ENCODE measurements at places on chromosomes 11 and 22. TPM values are rescaled to one million over a fixed set of nuclear protein-coding genes. Genes with fewer than 3 reads are reported as not detected.

GRCh38 chr22:22776121-22776520 lies 111.5 kb upstream of the IGLL5 start:
- H3K27me3 ChIP-seq = peaks cover 8% of the 10 kb centered on the region
- H3K4me3 ChIP-seq = no peak overlapping the region
- no peak overlapping the region for H3K27ac ChIP-seq
- no peak for DNase-seq
- no peaks in the 10 kb centered on the region for H3K36me3 ChIP-seq
- no peaks in the 10 kb centered on the region for H3K4me1 ChIP-seq

MUC15 gene
- total RNA-seq = 2.8 TPM

DNA sequence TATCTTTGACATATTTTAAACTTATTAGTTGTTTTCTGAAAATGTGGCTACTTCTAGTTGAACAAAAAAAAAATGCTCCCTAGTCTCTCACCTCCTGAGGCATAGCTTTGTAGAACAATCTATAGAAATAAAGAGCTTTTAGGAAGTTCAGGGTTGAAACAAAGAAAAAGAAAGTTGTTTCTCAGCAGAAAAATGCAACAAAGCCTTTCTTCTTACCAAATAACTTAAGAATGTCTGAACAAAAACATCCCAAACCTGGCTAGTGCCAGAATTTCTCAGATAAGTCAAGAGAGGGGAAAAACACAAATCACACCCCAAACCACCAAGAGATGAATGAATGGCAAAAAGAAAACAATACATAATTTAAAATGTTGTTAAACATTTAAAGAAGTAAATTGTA lies 114.1 kb downstream of the MAML2 start:
- no peaks in the 10 kb centered on the region for H3K27me3 ChIP-seq
- H3K4me3 ChIP-seq = no peak overlapping the region
- peaks cover 3% of the 10 kb centered on the region for H3K36me3 ChIP-seq
- no peak for DNase-seq

GRCh38 chr11:12701811-12702592 lies 27.8 kb downstream of the TEAD1 start:
- H3K4me3 ChIP-seq = no peak overlapping the region
- no peak overlapping the region for H3K27ac ChIP-seq
- H3K27me3 ChIP-seq = no peaks in the 10 kb centered on the region
- no peak for DNase-seq
- peaks cover 12% of the 10 kb centered on the region for H3K36me3 ChIP-seq

DNA sequence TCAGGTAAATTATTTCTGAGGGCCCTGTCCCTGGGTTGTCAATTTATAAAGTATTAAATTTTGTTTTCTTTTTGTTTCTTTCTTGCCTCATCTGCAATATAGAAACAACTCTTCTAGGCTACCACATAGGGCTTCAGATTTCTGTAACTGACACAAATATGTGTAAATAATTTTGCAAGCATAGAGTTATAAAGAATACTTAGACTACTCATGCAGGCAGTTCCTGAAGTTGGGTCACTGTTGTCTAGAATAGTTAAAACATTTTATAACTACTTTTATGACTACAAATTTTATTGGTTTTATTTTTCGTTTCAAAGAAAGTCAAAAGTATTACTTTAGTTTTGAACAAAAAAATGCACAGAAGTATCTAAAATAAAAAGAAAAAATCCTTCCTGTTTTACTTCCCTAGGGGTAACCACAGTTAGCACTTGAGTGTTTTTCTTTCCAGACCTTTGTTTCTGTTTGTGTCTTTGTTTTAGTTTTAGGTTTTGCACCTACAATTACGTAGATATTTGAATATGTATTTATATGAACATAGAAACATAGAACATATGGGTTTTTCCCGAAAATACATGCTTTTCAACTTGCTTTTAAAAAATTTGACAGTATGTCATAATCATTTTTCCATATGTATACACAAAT lies 12.4 kb upstream of the TMEM123 start:
- H3K27me3 ChIP-seq = no peaks in the 10 kb centered on the region
- no peak overlapping the region for H3K4me3 ChIP-seq
- no peaks in the 10 kb centered on the region for H3K36me3 ChIP-seq

DNA sequence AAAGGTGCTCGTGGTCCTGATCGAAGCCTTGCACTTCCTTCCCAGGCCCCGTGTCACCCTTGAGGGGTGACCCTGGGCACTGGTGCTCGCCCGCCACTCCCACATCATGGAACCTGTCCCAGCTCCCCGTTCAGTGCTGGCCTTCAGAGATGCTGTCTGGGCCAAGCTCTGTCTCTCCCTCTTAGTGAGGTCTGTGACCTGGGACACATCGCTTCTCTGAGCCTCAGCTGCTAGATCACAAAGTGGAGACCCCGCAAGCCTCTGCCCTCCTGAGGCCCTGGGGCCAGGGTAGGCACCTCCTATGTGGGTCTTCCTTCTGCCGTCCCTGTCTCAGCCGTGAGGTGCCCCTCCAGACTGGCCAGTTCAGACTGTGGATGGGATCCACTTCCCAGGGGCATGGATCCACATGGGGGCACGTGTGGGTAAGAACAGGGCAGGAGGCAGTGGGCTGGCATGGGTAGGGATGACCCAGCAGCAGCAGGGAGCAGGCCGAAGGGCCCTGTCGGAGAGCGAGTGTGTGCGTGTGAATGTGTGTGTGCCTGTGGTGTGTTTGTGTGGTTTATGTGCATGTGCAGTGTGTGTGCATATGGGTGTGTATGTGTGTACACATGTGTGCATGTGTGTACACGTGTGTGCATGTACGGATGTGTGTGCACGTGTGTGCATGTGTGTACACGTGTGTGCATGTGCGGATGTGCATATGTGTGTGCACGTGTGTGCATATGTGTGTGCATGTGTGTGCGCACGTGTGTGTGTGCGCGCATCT lies 1073.7 kb downstream of the BRD1 start:
- no peak overlapping the region for H3K27ac ChIP-seq
- H3K4me1 ChIP-seq = no peaks in the 10 kb centered on the region
- no peaks in the 10 kb centered on the region for H3K27me3 ChIP-seq
- DNase-seq = no peak

DNA sequence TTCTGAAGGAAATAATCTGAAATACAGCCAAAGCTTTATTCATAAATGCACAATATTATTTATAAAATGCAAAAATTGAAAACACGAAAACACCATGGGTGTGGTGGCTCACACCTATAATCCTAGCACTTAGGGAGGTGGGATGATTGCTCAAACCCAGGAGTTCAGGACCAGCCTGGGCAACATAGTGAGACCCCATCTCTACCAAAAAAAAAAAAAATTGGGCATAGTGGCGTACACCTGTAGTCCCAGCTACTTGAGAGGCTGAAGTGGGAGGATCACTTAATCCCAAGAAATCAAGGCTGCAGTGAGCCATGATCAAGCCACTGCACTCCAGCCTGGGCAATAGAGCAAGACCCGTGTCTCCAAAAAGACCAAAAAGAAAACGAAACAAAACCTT lies 5.2 kb upstream of the RDX start:
- no peaks in the 10 kb centered on the region for H3K27me3 ChIP-seq
- no peak overlapping the region for H3K27ac ChIP-seq

CSF2RB gene
- not detected for total RNA-seq

GRCh38 chr22:43829904-43830851 lies 18.1 kb upstream of the EFCAB6 start:
- peaks cover 4% of the 10 kb centered on the region for H3K27me3 ChIP-seq
- no peak overlapping the region for H3K27ac ChIP-seq
- H3K36me3 ChIP-seq = no peaks in the 10 kb centered on the region

DNA sequence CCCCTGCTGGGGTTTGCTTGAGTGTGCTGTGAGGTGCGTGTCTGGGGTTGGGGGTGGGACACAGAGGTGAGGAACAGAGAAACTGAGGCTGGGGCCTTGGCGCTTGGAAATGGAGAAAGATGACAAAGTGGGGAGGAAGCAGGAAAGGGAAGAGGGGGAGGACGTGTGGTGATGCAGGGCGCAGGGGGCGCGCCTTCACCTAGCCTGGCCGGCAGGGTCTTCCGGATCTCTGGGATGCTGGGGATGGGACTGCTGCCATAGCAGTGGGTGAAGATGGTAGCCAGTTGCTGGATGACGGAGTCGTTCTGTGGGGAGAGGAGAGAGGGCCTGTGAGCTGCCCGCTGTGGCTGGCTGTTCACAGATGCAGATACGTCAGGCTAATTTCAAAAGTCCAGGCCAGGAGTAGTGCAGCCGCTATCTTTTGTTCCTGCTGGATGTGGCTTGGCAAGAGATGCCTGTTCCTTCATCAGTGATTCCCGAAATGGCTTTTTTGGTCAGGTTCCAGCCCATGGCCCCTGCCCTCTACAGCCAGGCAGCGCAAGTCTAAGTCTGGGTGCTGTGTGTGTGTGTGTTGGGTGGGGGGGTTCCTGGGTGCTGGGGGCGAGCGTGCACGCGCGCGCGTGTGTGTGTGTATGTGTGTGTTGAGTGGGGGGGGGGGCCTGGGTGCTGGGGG lies 54.8 kb downstream of the NAT10 start:
- H3K36me3 ChIP-seq = peaks cover 29% of the 10 kb centered on the region
- H3K27ac ChIP-seq = no peak overlapping the region
- H3K27me3 ChIP-seq = no peaks in the 10 kb centered on the region
- H3K4me1 ChIP-seq = no peaks in the 10 kb centered on the region

DNA sequence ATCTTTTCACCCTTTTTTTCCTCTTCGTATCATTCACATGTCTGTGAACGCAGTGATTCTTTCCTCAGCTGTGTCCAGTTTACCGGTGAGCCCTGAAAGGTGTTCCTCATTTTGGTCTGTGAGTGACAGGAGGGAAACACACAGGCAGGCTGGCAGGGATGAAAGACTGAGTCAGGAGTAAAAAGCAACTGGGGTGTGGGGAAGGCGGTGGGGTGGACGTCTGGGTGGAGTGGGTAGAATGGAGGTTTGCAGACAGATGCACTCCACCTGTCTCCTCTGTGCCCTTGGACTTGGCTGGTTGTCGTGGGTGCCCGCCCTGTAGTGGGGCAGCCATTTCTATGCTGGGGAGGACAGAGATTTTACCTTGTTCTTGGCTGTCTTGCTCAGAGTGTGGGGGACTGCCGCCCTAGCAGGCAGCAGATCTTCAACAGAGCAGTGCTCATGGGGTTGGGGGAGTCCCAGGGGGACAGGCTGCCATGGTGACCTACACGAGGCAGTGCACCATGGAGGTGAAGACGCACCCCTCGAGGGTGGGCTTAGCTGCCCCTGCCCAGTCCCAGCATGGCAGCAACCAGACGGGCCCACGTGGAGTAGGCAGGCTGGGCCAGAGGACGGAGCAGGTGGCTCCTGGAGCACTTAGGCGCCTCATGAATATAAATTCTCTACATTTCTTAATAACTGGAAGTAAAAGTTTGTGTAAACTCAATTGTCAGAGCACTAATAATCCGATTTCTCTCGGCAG lies 603.7 kb downstream of the TBC1D22A start:
- no peaks in the 10 kb centered on the region for H3K36me3 ChIP-seq
- H3K27ac ChIP-seq = no peak overlapping the region
- H3K27me3 ChIP-seq = peaks cover 38% of the 10 kb centered on the region
- DNase-seq = no peak
- H3K4me3 ChIP-seq = no peak overlapping the region
- H3K4me1 ChIP-seq = no peaks in the 10 kb centered on the region

GRCh38 chr11:64542172-64543125 lies 48.6 kb upstream of the SLC22A12 start:
- H3K4me1 ChIP-seq = peaks cover 6% of the 10 kb centered on the region
- DNase-seq = no peak
- H3K27me3 ChIP-seq = peaks cover 60% of the 10 kb centered on the region

DNA sequence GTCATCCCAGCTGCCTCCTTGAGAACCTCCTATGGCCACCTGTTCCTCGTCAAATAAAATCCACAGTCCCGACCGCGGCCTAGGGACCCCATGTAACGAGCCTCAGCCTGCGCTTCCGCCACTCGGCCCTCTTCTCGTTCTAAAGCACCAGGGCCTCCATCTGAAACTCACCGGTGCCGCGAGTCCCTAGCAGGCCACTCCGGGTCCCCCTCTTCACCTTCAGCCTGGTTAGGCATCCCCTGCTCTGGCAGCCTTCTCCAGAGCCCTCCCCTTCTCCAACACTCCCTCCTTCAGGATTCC lies 2.4 kb upstream of the SSTR3 start:
- no peak for DNase-seq
- H3K36me3 ChIP-seq = no peaks in the 10 kb centered on the region
- H3K27ac ChIP-seq = no peak overlapping the region
- H3K27me3 ChIP-seq = no peaks in the 10 kb centered on the region
- H3K4me3 ChIP-seq = no peak overlapping the region
- peaks cover 28% of the 10 kb centered on the region for H3K4me1 ChIP-seq

- no peaks in the 10 kb centered on the region for H3K36me3 ChIP-seq
- H3K27me3 ChIP-seq = no peaks in the 10 kb centered on the region
- H3K4me1 ChIP-seq = no peaks in the 10 kb centered on the region
- H3K27ac ChIP-seq = no peak overlapping the region
- no peak for DNase-seq
These were observed 40.0 kb downstream of the RNF141 start for GRCh38 chr11:10500757-10501684.

GRCh38 chr11:134532921-134533421 lies 120.9 kb upstream of the B3GAT1 start:
- H3K27ac ChIP-seq = no peak overlapping the region
- H3K27me3 ChIP-seq = peaks cover 69% of the 10 kb centered on the region
- H3K4me3 ChIP-seq = no peak overlapping the region
- no peaks in the 10 kb centered on the region for H3K36me3 ChIP-seq

ACRV1 gene
- not detected for total RNA-seq

KCNJ1 gene
- not detected for total RNA-seq

DNA sequence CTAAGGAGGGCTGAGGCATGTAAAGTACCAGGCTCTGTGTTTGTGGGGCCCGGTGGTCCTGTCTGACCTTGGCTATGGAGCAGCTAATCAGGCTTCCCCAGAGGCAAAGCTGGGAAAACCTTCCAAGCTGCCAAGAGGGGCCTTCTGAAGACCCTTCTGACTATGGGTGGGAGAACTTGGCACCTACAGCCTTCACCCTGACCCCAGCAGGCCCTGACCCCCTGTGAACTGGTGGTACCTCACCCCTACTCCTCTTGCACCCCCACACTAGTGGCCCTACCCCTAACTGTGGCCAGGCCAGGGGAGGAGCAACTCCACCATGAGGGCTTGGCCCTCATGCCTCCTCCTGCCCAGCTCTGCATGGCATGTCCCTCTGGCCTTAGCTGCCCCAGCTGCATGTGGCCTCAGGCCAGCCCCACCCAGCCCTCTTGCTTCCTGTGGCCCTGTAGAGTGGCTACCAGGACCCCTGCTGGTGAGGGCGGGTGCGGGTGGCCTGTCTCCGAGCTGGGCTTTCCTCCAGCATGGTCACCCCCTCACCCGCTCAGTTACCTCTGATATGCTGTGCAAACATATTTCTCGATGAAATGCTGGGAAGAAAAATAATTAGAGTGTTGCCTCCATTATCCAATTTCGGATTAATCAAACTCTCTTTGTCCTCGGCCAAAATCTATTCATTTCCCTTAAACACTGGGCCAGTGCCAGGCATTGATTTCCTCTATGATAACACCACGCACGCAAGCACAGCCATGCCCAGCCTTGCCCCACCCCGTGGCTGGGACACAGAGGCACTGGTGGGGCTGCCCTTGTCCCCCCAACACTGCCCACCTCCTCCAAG lies 7.5 kb downstream of the GNAZ start:
- no peak overlapping the region for H3K4me3 ChIP-seq
- peak overlapping the region; percentile 97 for H3K27ac ChIP-seq
- H3K4me1 ChIP-seq = peaks cover 93% of the 10 kb centered on the region
- DNase-seq = peak; percentile 24
- H3K36me3 ChIP-seq = no peaks in the 10 kb centered on the region

MGAT3 gene
- total RNA-seq = not detected

IGLL1 gene
- total RNA-seq = not detected
